ENCODE measurements at places on chromosomes 16 and 17.

DNA sequence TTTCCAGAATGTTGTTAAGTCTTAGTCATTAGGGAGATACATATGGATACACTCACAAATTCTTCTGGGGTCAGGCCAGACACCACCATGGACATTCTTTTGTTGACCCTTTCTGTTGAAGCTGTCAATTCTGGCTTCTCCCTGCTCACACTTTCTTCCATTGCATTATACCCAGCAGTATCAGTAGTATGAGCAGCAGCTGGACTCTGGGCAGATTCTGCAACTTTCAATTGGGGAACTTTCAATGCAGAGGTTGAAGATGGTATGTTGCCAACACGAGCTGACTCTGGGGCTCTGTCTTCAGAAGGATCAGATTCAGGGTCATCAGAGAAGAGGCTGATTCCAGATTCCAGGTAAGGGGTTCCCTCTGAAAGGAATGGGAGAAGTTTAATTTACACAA lies 45.8 kb downstream of the RND2 start:
- H3K27ac ChIP-seq: no peak overlapping the region
- DNase-seq: no peak
- H3K27me3 ChIP-seq: no peaks in the 10 kb centered on the region
- peaks cover 3% of the 10 kb centered on the region for H3K36me3 ChIP-seq
- H3K4me3 ChIP-seq: no peak overlapping the region

- DNase-seq: no peak
- H3K27ac ChIP-seq: no peak overlapping the region
- no peak overlapping the region for H3K4me3 ChIP-seq
- no peaks in the 10 kb centered on the region for H3K36me3 ChIP-seq
- no peaks in the 10 kb centered on the region for H3K27me3 ChIP-seq
- no peaks in the 10 kb centered on the region for H3K4me1 ChIP-seq
Observed at GRCh38 chr16:29030086-29030840, 45.4 kb downstream of the LAT start.

DNA sequence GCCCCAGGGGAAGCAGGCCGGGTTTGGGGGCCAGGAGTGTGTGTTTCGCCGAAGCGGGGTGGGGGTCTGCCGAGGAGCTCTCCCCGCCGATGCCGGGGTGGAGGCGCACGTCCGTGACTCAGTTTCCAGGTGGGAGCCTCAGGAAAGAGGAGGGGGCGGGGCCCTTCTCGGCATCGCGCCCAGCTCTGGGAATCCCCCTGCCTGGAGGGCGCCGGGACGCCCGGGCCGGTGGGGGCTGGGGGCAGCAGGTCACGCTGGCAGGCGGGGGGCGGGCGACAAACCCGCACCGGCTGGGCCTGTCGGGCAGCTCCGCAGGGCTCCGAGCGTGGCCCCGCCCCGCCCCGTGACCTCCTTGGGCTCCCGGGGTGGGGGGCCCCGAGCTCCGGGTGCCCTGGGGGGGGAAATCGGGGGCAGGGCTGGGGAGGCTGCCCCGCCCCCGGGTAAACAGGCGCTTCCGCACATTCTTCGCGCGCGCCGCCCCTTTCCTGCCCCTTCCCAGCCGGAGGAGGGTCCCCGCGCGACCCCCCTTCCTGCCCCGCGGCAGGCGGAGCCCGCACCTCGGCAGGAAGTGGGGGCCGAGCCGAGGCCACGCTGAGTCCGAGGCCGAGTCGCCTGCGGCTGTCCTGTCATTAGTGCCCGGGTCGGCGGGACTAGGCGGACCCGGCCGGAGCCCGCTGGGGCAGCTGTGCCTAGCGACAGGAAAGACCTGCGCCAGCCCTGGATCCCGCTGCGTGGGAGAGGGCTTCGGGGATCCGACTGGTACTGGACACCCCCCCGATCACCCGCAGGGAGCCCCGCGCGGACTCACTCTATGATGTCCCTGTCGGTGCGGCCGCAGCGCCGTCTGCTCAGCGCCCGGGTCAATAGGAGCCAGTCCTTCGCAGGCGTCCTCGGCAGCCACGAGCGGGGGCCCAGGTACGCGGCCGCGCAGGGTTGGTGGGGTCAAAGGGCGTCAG lies 9.3 kb downstream of the RIPOR1 start:
- peak overlapping the region; percentile 42 for H3K4me3 ChIP-seq
- peaks cover 57% of the 10 kb centered on the region for H3K27me3 ChIP-seq
- peaks cover 6% of the 10 kb centered on the region for H3K4me1 ChIP-seq

DNA sequence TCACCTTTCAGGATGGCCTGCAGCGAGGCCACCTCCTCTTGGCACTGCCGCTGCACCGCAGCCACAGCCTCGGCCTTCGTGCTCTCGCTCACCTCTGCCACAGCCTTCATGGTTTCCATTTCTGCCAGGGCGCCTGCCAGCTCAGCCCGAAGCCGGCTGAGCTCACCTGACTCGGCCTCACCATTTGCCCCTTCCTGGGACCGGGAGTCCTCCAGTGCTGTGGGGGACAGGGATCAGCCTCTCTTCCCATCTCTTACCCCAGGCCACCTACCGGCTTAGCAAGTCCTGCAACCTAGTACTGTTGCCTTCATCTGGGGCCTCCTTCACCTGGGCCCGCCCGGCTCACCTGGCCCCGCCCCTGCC lies 658 bp downstream of the RABEP2 start:
- H3K27ac ChIP-seq: peak overlapping the region; percentile 79
- no peak for DNase-seq
- no peaks in the 10 kb centered on the region for H3K27me3 ChIP-seq
- H3K4me3 ChIP-seq: peak overlapping the region; percentile 87

DNA sequence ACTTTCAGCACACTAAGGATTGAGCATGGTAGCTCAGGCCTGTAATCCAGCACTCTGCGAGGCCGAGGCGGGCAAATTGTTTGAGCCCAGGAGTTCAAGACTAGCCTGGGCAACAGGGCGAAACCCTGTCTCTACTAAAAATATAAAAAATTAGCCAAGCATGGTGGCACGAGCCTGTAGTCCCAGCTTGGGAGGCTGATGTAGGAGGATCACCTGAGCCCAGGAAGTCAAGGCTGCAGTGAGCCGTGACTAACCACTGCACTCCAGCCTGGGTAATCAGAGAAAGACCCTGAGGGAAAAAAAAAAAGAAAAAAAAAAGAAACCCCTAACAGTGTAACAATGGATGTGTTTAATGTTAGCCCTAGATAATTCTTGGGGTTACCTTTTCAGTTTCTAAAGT lies 24.0 kb downstream of the PARN start:
- DNase-seq: no peak
- no peaks in the 10 kb centered on the region for H3K4me1 ChIP-seq

DNA sequence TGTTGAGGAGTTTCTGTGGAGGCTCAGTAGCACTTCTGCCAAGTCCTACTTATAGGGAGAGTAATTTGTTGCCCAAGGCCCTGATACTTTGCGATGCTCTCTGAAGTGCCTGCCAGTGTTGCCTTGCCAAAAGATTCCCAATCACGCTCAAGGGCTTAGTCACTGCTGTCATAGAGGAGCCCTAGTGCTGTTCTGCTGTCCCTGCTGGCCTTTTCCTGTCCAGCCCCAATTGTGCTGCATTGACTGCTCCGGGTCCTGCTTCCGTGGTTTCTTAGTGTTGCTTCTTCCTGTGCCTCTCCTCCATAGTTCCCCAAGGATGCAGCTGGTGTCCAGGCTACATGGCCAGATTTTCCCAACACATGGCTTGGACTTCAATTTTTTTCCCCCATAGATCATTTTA lies 13.9 kb downstream of the NUP93 start:
- H3K27me3 ChIP-seq: no peaks in the 10 kb centered on the region
- H3K4me1 ChIP-seq: peaks cover 74% of the 10 kb centered on the region
- peak; percentile 61 for DNase-seq

DNA sequence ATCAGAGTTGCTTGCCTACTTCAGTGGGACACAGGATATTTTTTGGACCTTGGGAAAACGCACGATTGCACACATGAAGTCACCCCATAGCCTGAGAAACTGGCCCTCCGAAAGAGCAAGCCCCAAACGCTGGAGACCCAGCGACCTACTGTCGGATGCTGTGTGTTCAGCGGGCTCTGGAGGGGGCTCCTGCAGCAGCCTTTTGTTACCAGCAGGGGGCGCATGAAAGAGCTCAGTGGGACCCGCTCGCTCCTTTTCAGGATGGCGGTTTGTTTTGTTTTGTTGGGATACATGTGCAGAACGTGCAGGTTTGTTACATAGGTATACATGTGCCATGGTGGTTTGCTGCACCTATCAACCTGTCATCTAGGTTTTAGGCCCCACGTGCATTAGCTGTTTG lies 28.4 kb downstream of the MYH3 start:
- no peaks in the 10 kb centered on the region for H3K36me3 ChIP-seq
- H3K4me3 ChIP-seq: no peak overlapping the region
- no peaks in the 10 kb centered on the region for H3K27me3 ChIP-seq
- H3K4me1 ChIP-seq: peaks cover 10% of the 10 kb centered on the region
- no peak for DNase-seq

DNA sequence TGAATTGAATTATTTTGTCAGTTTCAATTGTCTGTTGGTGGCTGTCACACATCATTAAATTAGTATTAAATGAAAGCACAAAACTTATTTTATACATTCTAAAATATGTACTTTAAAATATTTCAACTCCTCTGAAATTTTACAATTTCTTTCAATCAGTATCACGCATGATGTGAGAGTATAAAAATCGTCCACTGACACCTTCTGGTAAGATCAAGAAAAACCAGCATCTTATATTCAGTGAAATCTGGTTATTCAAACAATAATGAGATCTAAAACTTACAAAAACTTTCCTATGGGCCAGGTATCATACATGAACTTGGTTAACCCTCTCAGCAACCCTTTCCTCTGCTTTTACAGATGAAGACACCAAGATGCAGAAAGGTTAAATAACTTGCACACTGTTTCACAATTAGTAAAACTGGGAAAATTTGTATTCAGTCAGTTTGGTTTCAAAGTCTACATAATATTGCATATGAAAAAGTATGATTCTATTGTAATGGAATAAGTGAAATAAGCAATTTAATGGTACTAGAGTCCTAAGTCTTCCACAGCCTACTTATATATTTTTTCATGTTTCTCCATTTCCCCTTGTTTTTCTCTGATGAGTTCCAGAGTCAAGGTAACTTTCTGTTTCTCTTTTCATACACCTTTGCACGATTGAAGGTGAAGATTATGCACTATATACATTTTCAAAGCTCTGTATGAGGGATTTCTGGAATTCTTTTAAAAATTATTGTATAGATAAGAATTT lies 58.7 kb downstream of the EFCAB5 start:
- H3K27me3 ChIP-seq: no peaks in the 10 kb centered on the region
- no peak for DNase-seq
- H3K27ac ChIP-seq: no peak overlapping the region
- no peaks in the 10 kb centered on the region for H3K36me3 ChIP-seq

DNA sequence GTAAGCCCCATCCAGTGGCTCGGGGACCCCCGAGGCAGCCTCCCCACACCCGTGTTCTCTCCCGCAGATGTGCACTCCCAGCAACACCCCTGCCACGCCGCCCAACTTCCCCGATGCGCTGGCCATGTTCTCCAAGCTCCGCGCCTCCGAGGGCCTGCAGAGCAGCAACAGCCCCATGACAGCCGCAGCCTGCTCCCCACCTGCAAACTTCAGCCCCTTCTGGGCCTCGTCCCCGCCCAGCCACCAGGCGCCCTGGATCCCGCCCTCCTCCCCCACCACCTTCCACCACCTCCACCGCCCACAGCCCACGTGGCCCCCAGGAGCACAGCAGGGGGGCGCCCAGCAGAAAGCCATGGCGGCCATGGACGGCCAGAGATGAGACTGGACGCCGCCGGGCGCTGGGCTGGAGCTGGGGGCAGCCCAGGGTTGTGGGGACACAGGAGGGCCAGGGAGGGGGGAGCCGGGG lies 5.0 kb downstream of the UBALD2 start:
- H3K27ac ChIP-seq: peak overlapping the region; percentile 90
- H3K36me3 ChIP-seq: peaks cover 2% of the 10 kb centered on the region
- H3K27me3 ChIP-seq: no peaks in the 10 kb centered on the region
- peaks cover 54% of the 10 kb centered on the region for H3K4me1 ChIP-seq
- no peak overlapping the region for H3K4me3 ChIP-seq
- DNase-seq: no peak

GRCh38 chr16:85249418-85250146 lies 137.3 kb upstream of the CIBAR2 start:
- no peaks in the 10 kb centered on the region for H3K27me3 ChIP-seq
- no peak for DNase-seq
- H3K27ac ChIP-seq: no peak overlapping the region

GRCh38 chr17:79950306-79950705 lies 85.4 kb downstream of the TBC1D16 start:
- DNase-seq: no peak
- no peak overlapping the region for H3K4me3 ChIP-seq
- H3K27ac ChIP-seq: no peak overlapping the region
- no peaks in the 10 kb centered on the region for H3K27me3 ChIP-seq
- peaks cover 25% of the 10 kb centered on the region for H3K4me1 ChIP-seq
- H3K36me3 ChIP-seq: no peaks in the 10 kb centered on the region

DNA sequence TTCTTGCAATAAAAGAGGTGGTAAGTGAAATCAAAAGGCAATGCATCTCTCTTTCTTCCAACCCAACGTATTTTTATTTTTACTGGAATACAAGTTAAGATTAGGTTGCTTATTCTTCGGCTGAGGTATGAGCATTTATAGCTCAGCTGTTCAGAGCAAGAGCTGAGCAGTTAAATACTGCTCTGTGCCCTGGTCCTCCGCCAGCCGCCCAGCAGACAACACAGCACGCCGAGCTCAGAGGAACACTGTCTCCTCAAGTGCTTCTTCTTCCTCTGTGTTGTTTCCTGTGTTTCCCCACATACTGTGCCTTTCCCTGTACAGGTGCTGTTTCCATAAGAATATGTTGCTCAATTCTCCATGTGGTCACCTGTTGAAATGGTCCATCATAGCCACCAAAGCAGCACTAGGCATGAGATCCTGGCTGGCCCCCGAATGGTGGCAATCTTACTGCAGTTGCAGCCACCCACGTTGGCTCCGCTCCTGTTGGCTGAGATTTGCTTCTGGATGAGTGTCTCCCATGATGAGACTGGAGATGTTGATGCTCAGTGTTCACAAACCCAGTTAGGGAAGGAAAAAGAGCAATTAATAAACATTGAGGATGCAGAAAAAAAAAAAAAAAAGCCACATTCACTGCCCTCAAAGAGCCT lies 515.3 kb downstream of the GRIN2A start:
- no peak overlapping the region for H3K27ac ChIP-seq
- no peaks in the 10 kb centered on the region for H3K27me3 ChIP-seq
- no peaks in the 10 kb centered on the region for H3K4me1 ChIP-seq
- DNase-seq: no peak

- no peak overlapping the region for H3K27ac ChIP-seq
- peaks cover 3% of the 10 kb centered on the region for H3K4me1 ChIP-seq
Observed at GRCh38 chr16:76294396-76295214, 17.4 kb downstream of the CNTNAP4 start.

- DNase-seq: peak; percentile 82
- no peaks in the 10 kb centered on the region for H3K27me3 ChIP-seq
- no peaks in the 10 kb centered on the region for H3K36me3 ChIP-seq
- H3K4me1 ChIP-seq: peaks cover 26% of the 10 kb centered on the region
- no peak overlapping the region for H3K4me3 ChIP-seq
Observed at GRCh38 chr16:65117811-65118448, 3.9 kb downstream of the CDH11 start.

DNA sequence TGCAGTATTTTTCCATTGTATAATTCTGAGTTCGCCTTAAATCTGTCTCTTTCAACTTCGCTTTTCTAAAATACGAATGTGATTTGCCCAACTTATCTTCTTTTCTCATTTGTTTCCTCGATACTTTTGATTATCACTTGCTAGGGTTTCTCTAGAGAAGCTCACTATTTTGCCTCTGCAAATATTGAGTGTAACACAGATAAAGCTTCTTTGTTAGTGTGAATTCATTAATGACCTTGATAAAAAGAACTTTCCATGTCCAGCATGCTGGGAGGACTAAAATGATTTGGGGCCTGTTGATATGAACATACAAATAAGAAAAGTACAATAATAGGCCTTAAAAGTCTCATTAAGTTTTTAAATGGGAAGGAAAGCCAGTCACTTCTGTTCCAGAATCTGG lies 303.3 kb downstream of the MAP2K6 start:
- no peaks in the 10 kb centered on the region for H3K4me1 ChIP-seq
- peaks cover 3% of the 10 kb centered on the region for H3K27me3 ChIP-seq
- no peak for DNase-seq
- H3K36me3 ChIP-seq: no peaks in the 10 kb centered on the region

Measured in cardiac muscle cell (in vitro differentiated cells and primary cell).